ENCODE measurements at places on chromosomes 2 and 18.

- DNase-seq: no peak
Measured at GRCh38 chr18:37667836-37668235, 102.2 kb upstream of the CELF4 start.

DNA sequence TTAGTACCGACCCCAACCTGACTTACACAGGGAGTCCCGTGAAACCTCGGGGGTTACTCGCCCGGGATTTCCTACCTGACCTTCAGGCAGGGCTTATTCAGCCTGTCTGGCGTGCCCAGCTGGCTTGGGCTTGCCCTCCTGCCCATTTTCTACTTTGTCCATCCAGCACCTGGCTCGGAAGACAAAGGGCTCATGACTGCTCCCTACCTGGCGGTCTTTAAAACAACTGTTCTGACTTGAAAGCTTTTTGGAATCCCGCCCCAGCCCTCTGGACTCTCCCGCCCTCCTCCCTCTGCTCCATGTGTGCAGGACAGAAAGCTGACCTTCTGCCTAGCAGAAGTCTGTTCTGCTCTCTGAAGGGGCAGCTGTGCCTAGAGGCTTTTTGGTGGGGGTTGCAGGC is 43.1 kb downstream of the ACKR3 start:
- DNase-seq: no peak

DNA sequence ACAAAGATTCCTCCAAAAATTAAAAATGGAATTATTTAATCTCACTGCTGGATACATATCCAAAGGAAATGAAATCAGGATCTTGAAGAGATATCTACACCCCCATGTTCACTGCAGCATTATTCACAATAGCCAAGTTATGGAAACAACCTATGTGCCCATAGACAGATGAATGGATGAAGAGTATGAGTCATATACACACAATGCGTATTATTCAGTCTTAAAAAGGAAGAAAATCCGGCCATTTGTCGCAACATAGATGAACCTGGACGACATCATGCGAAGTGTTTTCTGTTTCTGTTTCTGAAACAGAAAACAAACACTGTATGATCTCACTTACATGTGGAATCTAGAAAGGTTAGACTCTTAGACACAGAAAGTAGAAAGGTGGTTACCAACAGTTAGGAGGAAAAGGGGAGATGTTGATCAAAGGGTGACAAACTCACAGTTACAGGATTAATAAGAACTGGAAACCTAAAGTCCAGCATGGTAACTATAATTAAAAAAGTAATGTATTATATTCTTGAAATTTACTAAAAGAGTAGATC is 87.8 kb upstream of the ERBB4 start:
- no peak for DNase-seq

DNA sequence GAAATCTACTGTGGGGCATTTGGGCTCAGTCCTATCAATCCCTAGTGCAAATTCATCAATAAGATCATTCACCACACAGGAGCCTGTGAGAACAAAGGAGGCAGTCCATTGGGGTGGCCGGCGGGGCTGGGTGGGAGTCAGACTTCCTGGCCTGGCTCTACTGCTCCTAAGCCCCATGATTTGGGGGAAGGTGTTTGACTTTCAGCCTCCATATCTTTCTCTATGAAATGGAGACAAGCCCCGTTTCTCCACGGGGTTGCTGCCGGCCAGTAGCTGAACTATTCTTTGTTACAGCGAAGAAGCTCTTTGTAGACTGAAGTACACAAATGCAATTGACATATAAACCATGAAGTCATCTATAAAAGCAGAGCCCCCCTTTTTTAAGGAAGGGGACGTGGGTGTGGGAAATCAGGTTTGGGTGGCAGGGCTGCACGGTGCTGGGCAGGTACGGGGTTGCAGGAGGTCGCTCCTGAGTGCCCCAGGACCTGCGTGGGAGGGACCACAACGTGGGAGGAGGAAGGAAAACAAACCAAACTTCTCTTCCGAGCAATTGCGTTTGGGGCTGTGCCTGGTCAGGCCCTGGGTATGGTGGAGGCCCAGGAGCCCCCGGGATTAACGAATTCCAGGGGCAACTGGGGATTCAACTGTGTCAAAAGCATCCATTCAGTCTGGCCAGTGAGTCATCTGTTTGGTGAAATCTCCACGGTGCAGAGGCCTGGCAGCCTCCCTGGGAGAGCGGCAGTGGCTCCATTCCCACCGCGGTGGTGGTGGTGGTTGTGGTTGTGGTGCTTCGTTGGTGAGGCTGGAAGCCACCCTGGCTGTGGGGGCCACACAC is 18.2 kb downstream of the FBLN7 start:
- DNase-seq: no peak

DNA sequence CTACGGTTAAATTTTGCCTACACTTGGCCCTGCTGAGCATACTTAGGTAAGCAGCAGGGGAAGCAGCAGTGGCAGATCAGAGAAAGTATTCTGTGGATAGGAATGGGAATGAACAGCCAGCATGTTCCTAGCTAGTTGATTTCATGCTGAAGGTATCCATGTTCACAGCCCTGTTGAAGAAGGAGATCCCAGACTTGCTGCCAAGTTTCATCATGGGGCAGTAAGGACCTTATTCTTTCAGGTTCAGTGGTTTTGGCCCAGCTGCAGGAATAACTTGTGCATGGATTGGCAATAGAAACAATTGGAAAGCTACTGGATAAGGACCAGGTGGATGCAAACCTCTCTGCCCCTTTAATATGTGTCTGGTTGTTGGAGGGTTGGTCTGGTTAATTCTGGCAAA is 98.2 kb upstream of the TMEM178A start:
- no peak for DNase-seq
